ENCODE measurements at places on chromosomes 3 and 15.

GRCh38 chr15:70318594-70319465 is 221.1 kb upstream of the TLE3 start:
- DNase-seq, result no peak

GRCh38 chr15:52183562-52184173 is 7.5 kb downstream of the GNB5 start:
- no peak for DNase-seq

DNA sequence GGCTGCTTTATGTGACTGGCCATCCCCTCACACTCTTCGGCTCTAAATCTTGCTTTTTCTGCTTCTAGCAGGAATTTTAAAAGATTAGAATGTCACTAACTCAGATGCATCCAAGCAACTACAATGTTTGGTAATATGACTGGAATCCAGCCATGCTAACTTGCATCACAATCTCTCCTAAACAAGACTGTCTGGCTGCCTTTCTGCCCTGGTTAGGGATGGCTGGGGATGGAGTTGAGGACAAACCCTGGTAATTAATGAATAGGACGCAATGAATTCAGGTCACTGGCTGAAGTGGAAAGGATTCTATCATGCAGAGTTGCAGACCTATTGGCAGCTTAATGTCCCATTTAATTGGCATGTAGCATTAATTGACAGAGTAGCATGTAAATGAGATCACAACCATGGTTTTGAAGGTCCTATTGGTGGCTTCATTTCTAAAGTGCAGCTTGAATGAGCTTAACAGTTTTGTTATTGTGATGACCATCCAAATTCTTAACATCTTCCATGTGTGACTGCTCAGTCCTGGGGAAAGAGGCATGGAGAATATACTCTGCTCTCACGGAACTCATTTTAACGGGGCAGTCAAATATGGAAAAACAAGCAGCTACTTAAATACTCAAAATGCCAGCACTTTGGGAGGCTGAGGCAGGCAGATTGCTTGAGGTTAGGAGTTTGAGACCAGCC is 21.7 kb downstream of the NMNAT3 start:
- DNase-seq, result no peak

- DNase-seq, result no peak
Measured at GRCh38 chr15:88608607-88609181, 12.4 kb upstream of the AEN start.

- no peak for DNase-seq
Measured at GRCh38 chr15:86444527-86444926, 364.9 kb downstream of the AGBL1 start.

Measured in CD4-positive, alpha-beta memory T cell (primary cell).